ENCODE measurements at places on chromosomes 1 and 21.
A peak's percentile ranks its signal among the peaks of the same experiment; 100 is the strongest.

- DNase-seq, result peak; percentile 42
Measured at GRCh38 chr21:16709866-16710550, 802.8 kb upstream of the CXADR start.

- no peak for DNase-seq
Measured at GRCh38 chr1:13753636-13754402, 53.8 kb downstream of the PRDM2 start.

- no peak for DNase-seq
Measured at GRCh38 chr1:245215071-245215470, 60.3 kb downstream of the KIF26B start.

DNA sequence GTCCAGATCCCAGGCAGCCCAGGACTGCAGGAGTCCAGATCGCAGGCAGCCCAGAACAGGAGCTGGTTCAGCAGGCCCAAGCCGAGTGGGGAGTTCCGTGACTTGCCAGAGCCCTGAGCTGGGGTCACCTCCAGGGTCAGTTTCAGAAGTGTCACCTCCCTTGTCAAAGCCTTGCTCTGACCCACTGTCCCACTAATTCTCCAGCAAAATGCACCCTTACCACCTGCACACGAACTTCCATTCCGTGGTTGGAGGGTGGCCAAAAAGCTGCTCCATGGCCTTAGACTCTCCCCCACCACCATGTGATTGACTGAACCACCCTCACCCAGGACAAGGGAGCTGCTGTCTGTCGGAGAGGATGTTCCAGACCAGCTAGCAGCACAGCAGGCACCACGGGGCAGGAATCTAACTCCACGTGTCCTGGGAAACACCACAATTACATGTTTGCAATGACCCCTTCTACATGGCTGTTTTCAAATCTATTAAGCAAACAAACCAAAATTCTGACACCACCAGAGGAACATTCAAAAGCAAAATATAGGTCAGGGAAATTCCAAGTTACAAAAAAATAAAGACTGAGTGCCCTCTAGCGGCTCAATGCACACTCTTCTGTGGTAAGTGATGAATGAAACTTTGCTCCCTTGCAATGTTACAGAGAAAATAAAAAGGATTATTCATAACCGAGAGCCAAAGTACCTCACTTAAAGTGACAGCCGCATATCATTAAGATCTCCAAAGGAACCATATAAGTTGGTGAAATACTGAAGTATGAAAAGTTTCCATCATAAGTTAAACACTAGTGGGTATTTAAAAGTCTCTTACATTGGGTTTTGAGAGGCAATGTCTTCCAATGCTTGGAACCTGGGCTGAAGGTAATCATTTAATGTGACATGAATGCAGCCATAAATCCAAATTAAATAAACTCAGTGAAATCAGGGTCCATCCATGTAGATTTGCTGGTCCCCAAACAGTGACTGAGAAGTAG is 76.3 kb downstream of the NPHP4 start:
- peak; percentile 63 for DNase-seq

DNA sequence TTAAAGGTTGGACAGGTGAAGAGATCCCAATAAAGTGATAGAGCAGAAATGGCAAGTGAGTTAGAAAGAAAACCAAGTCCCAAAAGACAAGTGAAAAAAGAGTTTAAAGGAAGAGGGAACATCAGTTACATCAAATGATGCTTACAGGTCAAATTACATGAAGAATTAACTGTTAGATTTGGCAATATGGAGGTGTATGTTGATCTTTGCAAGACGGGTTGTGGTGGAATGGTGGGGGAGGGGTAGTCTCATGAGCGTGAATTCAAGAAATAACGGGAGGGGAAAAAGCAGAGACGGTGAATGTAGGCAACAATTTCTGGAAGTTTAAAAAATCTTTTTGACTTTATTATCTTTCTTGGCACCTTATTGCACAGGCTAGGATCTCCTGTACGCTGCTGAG is 76.6 kb downstream of the NTPCR start:
- no peak for DNase-seq

DNA sequence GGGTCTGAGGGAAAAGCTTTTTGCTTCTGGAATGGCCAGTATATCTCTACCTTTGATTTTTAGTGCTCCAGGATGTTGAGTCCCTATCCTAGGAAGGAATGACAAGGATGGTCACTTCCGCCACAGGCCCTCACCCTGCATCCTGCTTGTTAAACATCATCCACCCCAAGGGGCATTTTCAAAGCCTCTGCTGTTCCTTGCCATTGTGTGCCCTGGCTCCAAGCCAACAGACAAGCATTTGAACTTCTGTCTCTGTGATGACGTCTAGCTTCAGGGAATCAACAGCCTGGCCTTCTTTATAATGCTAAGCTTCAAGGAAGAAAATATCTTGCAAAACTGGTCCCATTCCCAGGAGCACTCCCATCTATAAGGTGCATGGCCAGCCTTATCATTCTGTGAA is 12.3 kb upstream of the JAM2 start:
- peak; percentile 22 for DNase-seq

- no peak for DNase-seq
Measured at GRCh38 chr1:166031932-166032571, 134.7 kb downstream of the FAM78B start.

- DNase-seq, result no peak
Measured at GRCh38 chr1:9860887-9861286, 37.1 kb upstream of the CLSTN1 start.

DNA sequence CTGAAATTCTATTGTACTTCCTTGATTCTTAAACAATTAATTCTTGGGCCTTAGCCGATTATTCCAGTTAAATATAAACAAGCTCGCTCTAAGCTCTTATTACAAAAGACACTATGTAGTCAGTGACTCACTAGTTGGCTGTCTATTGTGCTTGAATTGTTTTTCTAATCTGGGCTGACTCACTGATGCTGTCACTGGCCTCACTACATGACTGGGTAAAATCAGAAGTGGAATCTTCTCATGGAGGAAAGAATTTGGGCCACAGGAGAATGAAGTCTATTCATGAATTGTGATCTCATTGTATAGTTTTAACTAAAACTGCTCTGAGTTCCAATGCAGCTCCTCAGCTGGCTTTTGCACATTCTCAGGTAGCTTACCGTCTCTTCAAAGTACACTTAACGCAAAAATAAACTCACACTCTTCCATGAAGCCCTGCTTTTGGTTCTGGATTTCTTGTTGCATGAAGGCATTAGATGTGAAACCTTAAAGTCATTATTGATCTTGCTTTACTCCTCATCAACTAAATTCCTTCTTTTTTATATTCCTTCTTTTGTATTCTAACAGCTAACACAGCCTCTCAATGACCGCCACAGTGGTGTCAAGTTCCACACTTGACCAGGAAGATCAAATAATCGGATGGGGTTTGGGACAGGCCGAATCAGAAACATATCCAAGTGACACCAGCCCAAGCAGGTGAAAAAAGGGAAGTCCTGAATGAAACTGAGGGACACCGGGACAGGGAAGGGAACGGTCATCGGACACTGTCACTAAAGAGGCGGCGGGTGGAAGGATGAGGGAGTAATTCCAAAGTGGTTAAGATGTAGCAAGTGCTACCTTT is 80.9 kb upstream of the LBR start:
- peak; percentile 99 for DNase-seq

DNA sequence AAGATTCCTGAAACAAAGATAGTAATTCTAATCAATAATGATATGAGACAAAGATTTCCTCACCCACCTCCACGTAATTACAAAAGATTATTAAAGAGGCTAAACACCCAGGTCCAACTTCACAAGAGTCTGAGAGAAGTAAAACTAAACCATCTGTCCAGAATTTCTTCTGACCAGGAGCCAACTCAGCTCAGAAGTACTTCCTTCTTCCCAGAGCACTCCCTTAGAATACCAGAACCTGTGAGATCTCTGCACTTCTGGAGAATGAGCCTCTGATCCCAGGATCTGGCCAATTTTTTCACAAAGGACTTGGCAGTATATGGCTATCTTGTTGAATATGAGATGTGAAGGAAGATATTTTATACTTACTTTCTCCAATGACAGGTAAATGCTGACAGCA is 120.6 kb upstream of the PALMD start:
- DNase-seq, result no peak

GRCh38 chr1:21269461-21270085 is 20.7 kb downstream of the ECE1 start:
- DNase-seq, result no peak

DNA sequence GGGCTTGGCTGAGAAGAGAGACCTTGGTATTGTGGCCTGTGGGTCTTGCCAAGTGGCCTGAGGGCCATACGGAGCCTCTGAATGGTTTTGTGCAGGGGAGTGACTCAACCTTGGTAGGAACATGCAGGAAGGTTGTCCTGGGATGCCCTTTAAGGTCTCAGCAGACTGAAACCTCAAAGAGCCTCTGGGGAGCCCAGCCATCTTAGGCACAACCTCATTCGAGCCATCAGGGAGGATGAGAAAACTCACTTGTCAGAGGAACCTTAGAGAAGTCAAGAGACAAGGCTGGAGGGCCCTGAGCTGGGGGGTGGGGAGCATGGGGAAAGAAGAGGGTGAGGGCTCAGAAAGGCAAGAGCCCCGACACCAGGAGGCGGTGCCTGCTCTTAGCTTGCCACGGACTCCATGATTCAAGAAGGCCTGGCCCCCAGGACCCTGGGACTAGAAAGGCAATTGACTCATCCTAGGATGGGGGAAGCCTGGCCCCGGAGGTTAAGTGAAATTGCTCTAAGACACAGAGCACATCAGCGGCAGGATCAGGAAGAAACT is 13.0 kb downstream of the IFI6 start:
- peak; percentile 44 for DNase-seq
